ENCODE measurements at places on chromosomes 1 and 21.
A peak's percentile ranks its signal among the peaks of the same experiment; 100 is the strongest.

DNA sequence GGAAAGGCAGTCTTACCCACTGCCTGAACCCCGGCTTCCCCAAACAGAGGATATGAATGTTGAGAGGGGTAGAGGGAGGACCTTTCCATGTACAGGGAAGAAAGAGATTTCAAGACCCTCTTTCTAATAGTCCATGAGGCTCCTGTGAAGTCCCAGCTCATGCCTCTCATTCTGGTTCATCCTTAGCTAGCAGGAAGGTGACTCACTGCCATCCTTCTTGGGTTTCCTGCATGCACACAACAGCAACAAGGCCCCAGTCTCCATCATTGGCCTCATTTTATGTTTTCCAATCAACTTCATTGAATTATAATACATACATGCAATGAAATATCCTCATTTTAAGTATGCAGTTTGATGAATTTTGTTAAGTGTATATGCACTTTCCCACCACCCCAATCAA, 46.2 kb downstream of the SYT2 start:
- DNase-seq: no peak

GRCh38 chr1:14822493-14822892, 224.0 kb downstream of the KAZN start:
- DNase-seq: no peak

DNA sequence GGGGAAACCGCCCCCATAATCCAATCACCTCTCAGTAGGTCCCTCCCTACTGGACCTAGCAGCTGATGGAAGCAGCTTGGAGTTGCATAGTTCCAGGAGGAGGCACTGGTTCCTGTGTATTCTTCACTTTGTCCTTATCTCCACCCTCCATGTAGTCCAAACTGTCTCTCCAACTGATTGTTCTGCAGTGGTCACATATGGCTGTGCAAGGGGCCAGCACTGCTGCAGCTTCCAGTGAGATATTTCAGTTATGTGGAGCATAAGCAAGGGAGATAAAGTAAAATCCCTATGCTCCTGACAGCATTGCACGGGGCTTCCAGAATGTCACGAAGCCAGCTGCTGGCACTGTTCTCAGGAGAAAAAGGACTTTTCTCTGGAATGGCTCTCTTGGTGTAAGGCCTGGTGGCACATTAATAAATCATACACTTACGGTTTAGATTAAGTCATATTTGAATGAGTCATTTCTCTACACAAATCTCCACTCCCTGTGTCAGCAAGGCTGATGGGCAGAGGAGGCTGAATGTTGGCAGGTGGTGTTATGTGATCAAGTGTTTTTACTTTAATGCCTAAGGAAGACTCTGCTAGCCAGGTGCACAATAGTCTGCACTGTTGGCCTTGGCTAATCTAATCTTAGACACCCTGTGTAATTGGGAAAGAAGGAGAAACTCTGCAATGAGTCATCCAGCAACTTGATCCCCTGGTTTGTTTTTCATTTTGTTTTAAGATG, 93.4 kb downstream of the KCNK1 start:
- peak; percentile 7 for DNase-seq

DNA sequence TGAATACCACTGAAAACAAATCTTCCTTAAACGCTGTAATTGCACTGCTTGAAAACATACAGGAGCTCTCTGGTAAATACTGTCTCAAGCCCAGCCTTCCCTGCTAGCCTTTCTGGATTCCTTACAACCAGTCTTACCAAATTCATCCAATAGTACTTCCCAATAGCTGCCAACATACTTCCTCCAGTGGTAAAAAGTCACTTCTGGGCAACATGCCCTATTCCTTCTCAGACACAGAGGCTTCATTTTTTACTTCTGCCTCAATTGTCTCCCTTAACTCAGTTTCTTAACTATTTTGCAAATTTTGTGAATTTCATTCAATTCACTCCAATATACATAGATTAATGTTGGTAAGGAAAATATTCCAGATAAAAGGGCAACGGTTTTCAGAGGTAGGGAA, 166.3 kb downstream of the TBX15 start:
- peak; percentile 16 for DNase-seq

GRCh38 chr1:110671361-110671760, 3.4 kb downstream of the KCNA3 start:
- no peak for DNase-seq

DNA sequence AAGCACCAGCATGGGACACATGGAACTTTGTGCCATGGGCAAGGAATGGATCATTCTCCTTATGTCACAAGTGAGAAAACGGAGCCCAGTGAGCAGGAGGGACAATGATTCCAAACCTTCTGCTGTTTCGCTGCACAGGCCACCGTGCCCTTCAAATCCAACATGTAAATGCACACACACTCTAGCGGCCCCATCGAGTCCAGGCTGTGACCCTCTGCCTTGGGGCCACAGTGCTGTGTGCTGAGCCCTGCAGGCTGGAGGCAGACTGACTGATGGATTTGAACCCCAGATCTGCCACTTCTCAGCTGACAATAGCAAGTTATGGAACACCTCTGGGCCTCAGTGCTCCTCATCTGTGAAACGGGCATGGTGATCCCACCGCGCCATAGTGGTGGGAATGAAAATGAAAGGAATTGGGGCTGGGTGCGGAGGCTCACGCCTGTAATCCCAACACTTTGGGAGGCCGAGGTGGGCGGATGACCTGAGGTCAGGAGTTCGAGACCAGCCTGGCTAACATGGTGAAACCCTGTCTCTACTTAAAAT, 63.6 kb downstream of the ALPL start:
- DNase-seq: no peak

DNA sequence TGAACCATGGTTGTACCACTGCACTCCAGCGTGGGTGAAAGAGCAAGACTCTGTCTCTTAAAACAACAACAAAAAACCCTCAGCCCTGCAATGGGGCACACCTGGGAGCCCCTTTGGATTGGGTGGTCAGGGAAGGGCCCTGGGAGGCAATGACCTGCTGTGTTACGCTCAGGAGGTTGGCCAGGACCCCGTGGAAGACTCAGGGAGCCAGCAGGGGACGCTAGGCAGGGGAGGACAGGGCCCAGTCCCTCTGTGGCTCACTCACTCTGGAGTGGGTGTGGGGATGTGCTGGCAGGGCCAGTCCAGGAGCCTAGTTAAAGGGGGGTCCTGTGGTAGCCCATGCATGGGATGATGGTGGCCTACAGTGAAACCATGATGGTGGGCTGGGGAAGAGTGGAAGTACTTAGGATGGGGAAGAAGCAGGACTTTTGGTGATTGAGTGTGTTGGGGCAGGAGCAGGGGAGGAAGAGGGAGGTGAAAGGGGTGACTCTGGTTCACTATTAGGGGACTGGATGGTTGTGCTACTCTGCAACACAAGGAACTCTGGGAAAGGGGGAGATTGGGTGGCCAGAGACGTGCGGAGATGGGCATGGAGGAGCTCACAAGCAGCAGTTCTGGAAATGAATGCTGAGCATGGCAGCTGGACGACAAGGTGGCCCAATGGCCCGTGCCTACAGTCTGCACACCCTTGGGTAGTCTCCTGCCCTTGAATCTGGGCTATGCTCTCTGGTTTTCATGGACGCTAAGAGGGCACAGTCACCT, 56.3 kb upstream of the FAM20B start:
- no peak for DNase-seq

- peak; percentile 92 for DNase-seq
Measured at GRCh38 chr1:156160743-156161171, 7.4 kb downstream of the SEMA4A start.

- DNase-seq: no peak
Measured at GRCh38 chr1:112701227-112702066, 5.5 kb downstream of the RHOC start.

DNA sequence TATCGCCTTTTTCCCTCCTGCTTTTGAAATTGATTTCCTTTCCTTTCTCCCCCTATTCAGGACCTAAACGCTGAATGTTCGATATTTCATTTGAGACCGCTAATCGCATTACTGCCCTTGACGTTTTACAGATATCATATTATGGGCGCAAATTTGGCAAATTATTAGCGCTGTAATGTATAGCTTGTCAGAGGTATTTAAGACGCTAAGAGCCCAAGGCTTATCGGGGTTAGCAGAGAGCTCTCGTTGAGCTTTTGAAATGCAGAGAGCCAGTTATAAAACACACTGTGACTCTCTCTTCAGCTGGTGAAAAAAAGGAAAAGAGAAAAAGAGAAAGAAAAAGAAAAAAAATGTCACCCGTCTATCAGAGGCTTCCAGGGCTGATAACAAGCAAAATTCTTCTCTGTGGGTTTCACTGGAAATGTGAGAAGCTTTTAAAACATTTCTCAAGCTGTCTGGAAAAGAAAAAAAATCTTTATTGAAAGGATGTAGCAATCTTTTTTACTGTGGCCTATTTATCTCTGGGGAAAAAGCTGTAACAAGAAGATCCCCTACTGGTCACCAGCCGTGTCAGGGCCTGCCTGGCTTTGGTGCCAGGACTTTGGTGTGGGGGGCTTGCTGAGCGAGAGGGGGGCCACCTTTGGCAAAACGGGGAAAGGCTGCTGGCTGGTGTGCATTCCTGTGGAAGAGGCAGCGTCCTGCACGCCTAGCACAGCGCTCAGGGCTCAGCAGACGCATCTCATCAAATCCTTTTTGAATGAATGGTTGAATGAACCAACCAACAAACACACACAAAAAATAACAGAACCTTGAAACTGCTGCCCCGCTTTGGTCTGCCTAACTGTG, 119.8 kb downstream of the RNF220 start:
- no peak for DNase-seq

DNA sequence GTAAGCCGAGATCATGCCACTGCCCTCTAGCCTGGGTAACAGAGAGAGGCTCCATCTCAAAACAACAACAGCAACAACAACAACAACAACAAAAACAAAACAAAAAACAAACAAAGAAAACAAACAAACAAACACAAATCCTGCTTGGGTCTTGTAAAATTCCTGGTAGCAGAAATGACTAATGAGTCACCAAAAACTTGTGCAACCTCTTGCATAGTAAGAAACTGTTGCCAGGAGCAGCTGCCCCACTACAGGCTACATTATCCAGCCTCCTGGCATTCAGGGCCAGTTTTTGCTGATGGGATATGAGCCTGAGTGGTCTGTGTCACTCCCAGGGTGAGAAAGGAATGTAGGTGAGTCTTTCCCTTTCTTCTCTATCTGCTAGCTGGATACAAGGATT, 245.4 kb downstream of the TNR start:
- DNase-seq: peak; percentile 15

DNA sequence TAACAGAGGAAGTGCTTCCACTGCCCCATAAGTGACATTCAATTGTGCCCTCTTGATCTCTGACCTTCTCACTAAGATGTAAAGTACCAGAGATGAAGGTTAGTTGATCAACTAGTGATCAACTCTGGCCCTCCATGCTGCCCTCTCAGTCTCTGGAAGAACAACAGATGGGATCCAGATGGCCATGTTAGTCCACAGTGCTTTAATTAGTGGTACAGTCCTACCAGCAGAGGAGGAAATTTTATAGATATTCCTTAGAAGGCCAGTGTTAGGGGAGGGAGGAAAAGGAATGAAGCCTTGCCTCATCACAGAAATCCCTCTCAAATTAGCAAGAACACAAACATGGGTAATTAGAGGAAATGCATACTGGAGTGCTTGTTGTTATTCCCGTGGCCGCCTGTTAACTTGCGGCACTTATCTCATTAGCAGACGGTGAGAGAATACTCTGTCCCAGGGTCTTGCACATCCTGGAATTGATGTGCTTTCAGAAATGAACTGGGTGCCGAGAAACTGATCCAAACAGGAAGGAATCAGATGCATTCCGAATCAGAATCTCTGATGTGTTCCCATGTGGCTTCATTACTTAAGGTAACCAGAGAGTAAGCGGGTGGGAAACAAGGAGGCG, 91.1 kb upstream of the RGS4 start:
- peak; percentile 52 for DNase-seq

DNA sequence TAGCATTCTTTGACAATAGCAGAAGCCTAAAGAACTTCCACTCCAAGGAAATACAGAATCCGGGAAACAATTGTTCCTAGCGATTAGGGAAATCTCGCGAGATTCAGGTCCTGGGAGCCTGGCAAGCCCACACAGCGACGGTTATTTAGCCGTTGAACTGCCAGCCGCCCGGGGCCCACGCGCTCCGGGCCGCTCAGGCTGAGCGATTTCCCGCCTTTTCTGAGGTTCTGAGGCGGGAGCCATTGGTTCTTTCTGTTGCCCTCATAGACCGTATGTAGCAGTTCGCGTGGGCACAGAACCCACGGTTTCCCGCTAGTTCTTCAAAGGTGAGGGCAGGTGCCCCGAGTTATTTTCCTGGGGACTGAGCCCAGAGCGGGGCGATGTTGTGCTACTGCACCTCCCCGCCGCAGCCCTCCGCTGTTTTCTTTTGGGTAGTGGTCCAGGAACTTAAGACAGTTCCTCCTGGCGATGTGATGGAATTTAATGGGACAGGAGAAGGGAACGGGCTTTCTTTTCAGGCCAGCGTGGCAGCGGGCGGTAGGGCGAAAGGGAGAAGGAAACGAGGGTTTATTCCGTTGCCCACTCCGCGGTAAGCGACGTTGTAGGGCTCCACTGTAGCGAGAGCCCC, at the start of gene SYCP1:
SYCP1 (plus strand) TSS at position 171 of the 628 bp plus-strand sequence. CDS start 602 bp downstream, outside the sequence.
- DNase-seq: peak; percentile 7

- no peak for DNase-seq
Measured at GRCh38 chr1:40017951-40018575, 22.5 kb upstream of the CAP1 start.

- no peak for DNase-seq
Measured at GRCh38 chr21:36132696-36133095, 2.2 kb upstream of the CBR3 start.

GRCh38 chr1:25212725-25213124, 19.6 kb downstream of the SYF2 start:
- DNase-seq: no peak

- no peak for DNase-seq
Measured at GRCh38 chr21:16993416-16994038, 519.3 kb upstream of the CXADR start.

- no peak for DNase-seq
Measured at GRCh38 chr1:7127322-7128075, 342.2 kb downstream of the CAMTA1 start.

- no peak for DNase-seq
Measured at GRCh38 chr21:41833497-41834115, 45.5 kb downstream of the PRDM15 start.

GRCh38 chr1:246647513-246647912, 76.7 kb upstream of the SCCPDH start:
- peak; percentile 22 for DNase-seq

DNA sequence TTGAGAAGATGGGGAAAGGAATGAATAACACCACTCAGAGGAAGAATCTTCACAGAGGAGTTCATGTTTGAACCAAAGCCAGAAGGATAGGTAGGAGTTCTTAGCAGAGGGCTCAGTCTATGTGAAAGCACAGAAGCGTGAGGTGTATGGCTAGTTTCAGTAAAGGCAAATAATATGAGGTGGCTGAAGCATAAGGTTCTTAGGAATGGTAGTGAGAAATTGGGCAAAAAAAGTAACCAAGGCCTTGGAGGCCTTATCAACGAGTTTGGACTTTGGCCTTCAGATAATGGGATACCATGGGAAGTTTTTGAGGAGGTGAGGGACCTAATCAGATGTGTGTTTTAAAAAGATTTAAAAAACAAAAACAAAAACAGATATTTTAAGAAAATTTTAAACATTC, 47.1 kb downstream of the TCEANC2 start:
- DNase-seq: no peak

- no peak for DNase-seq
Measured at GRCh38 chr1:178704833-178705232, 20.2 kb upstream of the RALGPS2 start.

GRCh38 chr1:154419620-154420571, 14.8 kb downstream of the IL6R start:
- DNase-seq: peak; percentile 89

GRCh38 chr1:81428998-81429397, 371.7 kb upstream of the ADGRL2 start:
- DNase-seq: no peak
